NB4 (cell line): ENCODE measurements at places on chromosomes 5 and 9.

DNA sequence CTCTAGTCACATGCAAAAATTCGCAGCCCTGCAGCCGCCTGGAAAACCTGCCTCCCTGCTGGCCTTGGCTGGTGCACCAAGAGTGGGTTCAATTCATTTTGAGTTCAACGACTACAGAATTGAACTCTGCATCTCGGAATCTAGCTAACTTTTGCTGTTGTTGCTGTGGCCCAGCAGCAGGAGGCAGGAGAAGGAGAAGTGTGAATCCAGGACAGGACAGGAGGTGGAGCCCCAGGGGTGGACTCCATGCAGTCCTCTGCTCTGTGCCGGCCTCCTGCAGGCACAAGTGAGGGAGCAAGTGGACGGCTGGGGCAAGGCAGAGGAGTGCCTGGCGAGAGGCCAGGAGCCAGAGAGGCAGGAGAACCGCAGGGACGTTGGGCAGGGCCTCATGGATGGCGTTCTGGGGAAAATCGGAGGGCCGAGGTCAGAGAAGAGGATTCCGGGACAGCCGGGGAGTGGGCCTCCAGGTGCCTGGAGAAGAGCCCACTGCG is 214.2 kb downstream of the FANCC start:
- no peak for DNase-seq

DNA sequence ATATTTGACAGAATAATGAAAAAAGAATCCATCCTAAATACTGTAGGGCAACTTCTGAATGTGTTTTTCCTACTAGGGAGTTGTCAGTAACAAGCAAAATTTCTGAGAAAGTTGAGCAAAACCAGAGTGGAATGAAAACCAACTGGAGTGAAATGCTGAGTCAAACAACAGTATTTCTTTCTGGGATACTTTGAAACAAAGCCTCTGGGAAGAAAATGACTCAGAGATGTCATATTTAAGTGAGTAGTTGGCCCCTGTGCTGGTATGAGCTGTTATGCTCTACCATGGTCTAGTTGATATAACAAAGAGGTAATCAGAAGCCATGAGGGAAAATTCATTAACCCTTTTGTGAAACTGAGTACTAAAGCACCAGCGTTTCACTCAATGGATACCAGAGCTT is 372.1 kb upstream of the C9orf72 start:
- no peak for DNase-seq

- DNase-seq: no peak
These were observed 100.3 kb downstream of the ATG10 start for GRCh38 chr5:82072138-82072537.

GRCh38 chr5:117568622-117569021 is 994.0 kb upstream of the SEMA6A start:
- no peak for DNase-seq

DNA sequence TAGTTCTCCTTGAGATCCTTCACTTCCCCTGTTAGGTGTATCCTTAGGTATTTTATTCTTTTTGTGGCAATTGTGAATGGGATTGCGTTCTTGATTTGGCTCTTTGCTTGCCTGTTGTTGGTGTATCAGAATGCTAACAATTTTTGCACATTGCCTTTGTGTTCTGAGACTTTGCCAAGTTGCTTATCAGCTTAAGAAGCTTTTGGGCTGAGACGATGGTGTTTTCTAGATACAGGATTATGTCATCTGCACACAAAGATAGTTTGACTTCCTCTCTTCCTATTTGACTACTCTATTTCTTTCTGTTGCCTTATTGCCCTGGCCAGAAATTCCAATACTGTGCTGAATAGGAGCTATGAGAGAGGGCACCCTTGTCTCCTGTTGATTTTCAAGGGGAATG is 609.4 kb upstream of the COX7C start:
- no peak for DNase-seq
